ENCODE measurements at places on chromosomes 1 and 21.

DNA sequence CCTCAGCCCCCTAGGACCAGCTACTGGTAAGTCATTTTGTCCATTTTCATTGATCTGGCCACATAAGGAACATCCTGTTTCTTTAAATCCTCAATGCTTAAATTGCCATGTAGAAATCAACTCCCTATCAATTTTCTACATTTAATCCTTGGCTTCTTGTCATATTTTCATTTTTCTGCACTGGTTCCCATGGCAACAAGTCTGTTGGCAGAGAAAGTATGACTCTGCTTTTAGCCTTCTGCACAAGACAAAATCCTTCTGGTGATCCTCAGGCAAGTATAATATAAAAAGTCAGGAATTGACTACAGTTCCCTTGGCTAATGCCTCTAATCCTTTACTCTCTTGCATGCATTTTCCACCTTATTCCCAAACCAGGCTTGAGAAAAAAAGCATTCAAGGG is 65.0 kb downstream of the LRRC40 start:
- no peak for DNase-seq

- DNase-seq: no peak
Measured at GRCh38 chr1:183349201-183349711, 68.9 kb downstream of the NMNAT2 start.

DNA sequence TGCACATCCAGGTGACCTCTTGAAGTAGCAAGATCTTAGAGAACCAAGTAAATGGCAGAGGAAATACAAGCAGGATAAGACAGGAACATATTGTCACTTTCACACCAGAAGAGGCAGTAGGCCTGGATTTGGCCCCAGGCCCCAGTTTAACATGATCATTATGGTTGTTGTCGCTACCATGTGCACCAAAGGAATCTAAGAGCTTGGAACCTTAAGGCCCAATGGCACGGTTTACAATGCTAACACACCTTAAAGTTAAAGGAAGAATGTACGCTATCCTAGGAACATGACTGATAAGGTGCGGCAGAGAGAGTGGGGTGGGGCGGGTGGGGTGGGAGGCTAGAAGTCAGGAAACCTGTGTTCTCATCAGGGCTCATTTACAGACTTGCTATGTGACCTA is 147.5 kb downstream of the ROR1 start:
- DNase-seq: no peak

DNA sequence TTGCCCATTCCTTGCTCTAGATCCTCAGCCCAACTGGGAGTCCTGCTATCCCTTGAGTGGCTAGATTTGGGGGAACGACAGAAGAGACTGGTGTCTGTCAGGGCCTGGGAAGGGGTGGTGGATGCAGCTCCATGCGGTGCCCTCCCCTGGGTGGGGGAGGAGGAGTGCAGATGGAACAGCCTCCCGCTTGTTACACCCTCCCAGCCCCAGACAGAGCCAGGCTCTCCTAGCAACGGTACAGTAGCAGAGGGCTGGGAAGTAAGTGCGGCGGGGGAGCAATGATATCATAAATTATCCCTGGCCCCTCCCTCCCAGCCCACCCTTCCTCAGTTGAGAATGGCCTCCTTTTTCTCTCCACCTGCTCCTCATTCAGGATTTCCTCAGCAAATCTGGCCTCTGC is 37.2 kb downstream of the RHBG start:
- no peak for DNase-seq

- DNase-seq: no peak
Measured at GRCh38 chr1:84006591-84006990, 7.7 kb upstream of the TTLL7 start.

- no peak for DNase-seq
Measured at GRCh38 chr1:199113265-199113869, 474.5 kb downstream of the PTPRC start.

GRCh38 chr1:58412071-58412580 is 134.4 kb downstream of the OMA1 start:
- no peak for DNase-seq
